ENCODE measurements at places on chromosomes 3 and 15.

GRCh38 chr3:25558121-25558520 lies 106.6 kb downstream of the TOP2B start:
- H3K4me3 ChIP-seq: no peak overlapping the region
- H3K27me3 ChIP-seq: no peaks in the 10 kb centered on the region
- DNase-seq: no peak
- no peak overlapping the region for H3K27ac ChIP-seq
- H3K4me1 ChIP-seq: no peaks in the 10 kb centered on the region

DNA sequence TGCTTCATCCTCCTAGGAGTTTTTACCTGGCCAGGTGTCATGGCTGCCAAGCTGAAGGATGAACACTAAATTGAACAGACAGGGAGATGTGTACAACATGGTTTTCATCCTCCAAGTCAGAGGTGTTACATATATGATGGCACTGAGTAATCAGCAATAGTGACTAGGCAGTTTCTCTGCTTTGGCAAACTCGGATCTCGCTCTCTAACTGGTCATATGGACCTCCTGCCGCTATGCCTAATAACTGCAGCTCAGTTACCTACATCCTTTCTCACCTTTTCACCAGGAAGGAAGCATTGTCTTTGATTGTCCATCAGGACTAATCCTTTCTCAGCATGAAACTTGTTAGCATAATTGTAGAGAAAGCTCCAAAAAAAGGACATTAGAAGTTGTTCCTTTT lies 175.9 kb upstream of the PLSCR5 start:
- no peak for DNase-seq
- no peaks in the 10 kb centered on the region for H3K27me3 ChIP-seq
- H3K27ac ChIP-seq: no peak overlapping the region
- H3K36me3 ChIP-seq: no peaks in the 10 kb centered on the region
- no peak overlapping the region for H3K4me3 ChIP-seq

DNA sequence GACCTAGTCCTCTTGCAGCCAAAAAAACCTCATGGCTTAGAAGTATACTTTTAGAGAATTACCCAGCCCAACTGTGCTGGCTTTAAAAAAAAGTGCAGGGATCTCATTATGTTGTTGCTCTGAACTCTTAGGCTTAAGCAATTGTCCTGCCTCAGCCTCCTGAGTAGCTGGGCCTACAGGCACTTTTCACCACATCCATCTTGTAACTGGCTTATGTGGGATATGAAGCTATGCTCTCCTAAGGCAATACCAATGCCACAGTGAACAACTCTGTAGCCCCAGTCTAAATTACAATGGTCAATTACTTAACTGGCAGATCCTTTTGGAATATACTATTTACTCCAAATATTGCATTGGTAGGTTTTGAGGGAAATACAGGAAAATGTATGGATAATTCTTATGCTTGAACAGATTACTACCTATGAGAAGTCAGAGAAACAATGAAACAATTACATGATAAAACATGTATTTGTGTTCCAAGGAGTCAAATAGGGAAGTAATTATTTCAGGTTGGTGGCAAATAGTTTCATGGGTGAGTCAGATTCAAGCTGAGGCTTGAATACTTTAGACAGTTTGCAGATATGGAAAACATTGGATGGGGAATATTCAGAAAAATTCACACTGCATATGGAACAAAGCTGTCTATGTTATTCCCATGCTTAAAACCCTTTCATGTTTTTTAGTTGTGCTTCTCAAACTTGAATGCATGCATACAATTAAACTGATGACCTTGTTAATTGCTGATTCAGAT lies 34.6 kb upstream of the GPR149 start:
- no peaks in the 10 kb centered on the region for H3K27me3 ChIP-seq
- no peak for DNase-seq
- no peaks in the 10 kb centered on the region for H3K4me1 ChIP-seq
- H3K36me3 ChIP-seq: no peaks in the 10 kb centered on the region
- H3K27ac ChIP-seq: no peak overlapping the region
- H3K4me3 ChIP-seq: no peak overlapping the region

GRCh38 chr3:119338754-119339153 lies 44.6 kb downstream of the ARHGAP31 start:
- DNase-seq: no peak
- no peak overlapping the region for H3K27ac ChIP-seq
- H3K36me3 ChIP-seq: no peaks in the 10 kb centered on the region
- H3K4me3 ChIP-seq: no peak overlapping the region
- no peaks in the 10 kb centered on the region for H3K27me3 ChIP-seq

DNA sequence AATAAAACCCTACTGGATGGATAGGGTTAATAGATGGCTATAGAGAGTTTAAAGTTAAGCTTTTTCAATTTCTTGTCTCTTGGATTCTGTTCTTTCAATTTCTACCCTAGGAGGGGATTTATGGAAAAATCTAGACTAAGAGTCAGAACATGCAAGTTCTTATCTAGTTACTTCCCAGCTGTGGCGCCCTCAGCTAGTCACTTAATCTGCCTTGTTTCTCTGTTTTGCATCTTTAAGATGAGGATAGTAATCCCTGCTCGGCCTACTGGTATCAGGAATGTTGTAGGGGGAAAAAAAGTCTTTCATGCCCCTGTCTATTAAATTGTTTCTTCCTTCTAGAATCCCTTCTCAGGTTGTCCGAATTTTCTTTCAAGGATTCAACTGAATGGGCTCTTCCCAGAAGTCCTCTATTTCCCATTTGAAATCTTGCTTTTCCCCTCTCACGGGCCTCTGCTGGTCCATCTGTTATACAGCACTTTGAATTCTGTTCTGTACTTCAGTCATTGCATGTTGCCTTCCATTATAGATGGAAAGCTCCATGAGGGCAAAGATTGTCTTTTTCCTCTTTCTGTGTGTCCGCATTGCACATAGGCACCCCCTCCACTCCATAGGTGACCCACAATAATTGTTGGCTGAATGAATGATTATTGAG lies 4.4 kb downstream of the KCTD6 start:
- no peaks in the 10 kb centered on the region for H3K27me3 ChIP-seq
- DNase-seq: no peak
- no peak overlapping the region for H3K4me3 ChIP-seq
- H3K36me3 ChIP-seq: no peaks in the 10 kb centered on the region
- H3K27ac ChIP-seq: no peak overlapping the region

DNA sequence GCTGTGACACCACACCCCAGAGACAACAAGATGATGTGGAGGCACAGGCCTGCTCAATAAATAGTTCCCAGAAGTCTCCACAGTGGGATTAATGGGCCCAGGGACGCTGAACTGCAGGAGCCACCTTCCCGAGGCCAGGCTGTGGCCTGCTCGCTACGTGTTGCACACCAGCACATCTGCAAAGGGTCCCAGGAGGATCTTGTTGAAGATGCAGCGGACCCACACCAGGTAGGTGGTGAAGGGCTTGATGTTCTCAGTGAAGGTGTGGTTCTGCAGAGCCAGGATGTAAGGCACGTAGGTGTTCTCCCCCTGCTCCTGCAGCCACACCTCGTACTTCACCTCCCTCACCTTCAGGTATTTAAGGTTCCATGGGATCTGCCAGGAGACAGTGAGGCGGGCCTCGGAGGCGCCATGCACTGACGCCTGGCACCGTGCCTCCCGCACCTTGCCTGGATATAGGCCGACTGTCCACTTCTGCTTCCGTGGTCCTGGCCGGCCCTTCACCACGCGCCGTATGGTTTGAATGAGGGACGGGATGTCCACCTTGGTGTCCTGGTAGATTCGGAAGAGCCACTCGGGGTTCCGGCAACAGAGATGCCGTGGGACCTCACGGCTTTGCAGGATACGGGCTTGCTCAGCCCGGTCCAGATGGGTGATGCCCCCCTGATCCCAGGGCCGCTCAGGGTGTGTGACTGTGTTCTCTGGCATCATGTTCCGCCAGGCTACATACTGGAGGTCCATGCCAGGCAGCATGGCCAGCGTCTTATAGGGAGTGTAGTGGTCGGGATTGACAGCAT lies 26.1 kb downstream of the POMGNT2 start:
- H3K27ac ChIP-seq: no peak overlapping the region
- H3K4me3 ChIP-seq: no peak overlapping the region
- H3K36me3 ChIP-seq: no peaks in the 10 kb centered on the region
- no peak for DNase-seq

GRCh38 chr15:31571676-31572075 lies 245.0 kb downstream of the KLF13 start:
- H3K27ac ChIP-seq: no peak overlapping the region
- no peak overlapping the region for H3K4me3 ChIP-seq
- no peaks in the 10 kb centered on the region for H3K27me3 ChIP-seq

DNA sequence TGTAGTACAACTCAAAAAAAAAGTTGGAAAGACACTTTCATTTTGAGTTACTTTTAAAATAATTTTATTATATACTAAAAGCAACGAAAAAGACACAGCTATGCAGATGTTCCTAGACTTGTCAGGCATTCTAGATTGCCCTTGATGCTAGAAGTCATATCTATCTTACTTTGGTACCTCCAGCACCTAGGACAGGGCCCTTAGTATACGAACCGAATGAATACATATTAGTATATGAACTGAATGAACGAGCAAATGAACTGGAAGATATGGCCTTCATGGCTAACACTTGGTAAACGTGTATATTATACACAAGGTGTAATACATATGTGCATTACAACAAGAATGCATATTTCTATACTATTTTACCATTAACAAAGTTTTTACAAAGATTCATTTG lies 24.1 kb downstream of the ATP13A5 start:
- H3K4me1 ChIP-seq: no peaks in the 10 kb centered on the region
- H3K36me3 ChIP-seq: no peaks in the 10 kb centered on the region
- no peaks in the 10 kb centered on the region for H3K27me3 ChIP-seq
- H3K27ac ChIP-seq: no peak overlapping the region
- no peak overlapping the region for H3K4me3 ChIP-seq
- no peak for DNase-seq

GRCh38 chr3:111595232-111595631 lies at the start of gene ZBED2:
Gene ZBED2 (minus strand): TSS chr3:111595346. CDS start chr3:111594201, 1,145 bp downstream.
- H3K27ac ChIP-seq: no peak within 1 kb of the TSS
- no peaks in the 10 kb centered on the region for H3K36me3 ChIP-seq
- no peaks in the 10 kb centered on the region for H3K4me1 ChIP-seq
- H3K27me3 ChIP-seq: no peaks in the 10 kb centered on the region
- DNase-seq: no peak

- no peaks in the 10 kb centered on the region for H3K27me3 ChIP-seq
- no peak overlapping the region for H3K27ac ChIP-seq
- no peak for DNase-seq
- H3K4me1 ChIP-seq: peaks cover 13% of the 10 kb centered on the region
- H3K36me3 ChIP-seq: no peaks in the 10 kb centered on the region
- H3K4me3 ChIP-seq: no peak overlapping the region
Observed at GRCh38 chr3:143596957-143597642, 251.2 kb downstream of the SLC9A9 start.

- H3K27ac ChIP-seq: no peak overlapping the region
- peaks cover 2% of the 10 kb centered on the region for H3K36me3 ChIP-seq
- H3K4me1 ChIP-seq: no peaks in the 10 kb centered on the region
- no peak for DNase-seq
Observed at GRCh38 chr15:88509964-88510363, 36.5 kb downstream of the DET1 start.

- no peaks in the 10 kb centered on the region for H3K4me1 ChIP-seq
- no peak for DNase-seq
- H3K36me3 ChIP-seq: no peaks in the 10 kb centered on the region
Observed at GRCh38 chr3:137709011-137709601, 55.0 kb upstream of the SOX14 start.

DNA sequence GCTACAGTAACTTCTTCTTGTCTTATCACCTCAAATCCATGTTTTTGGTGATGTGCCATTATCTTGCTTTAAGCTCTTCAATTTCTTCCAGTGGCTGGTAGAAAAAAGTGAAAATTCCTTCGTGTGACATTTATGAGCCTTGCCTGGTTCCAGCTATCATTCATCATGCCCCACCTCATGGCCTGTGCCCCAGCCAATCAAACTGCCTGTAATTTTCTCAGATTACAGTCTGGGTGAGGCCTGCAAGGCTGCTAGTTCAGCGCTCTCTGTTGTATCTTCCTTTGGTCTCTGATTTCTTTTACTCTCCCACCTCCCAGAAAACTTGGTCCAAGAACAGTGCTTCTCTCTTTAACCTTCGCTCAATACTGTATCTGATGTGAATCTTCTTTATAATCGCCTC lies 249.3 kb upstream of the ZNF717 start:
- H3K27me3 ChIP-seq: no peaks in the 10 kb centered on the region
- no peak overlapping the region for H3K27ac ChIP-seq
- H3K36me3 ChIP-seq: no peaks in the 10 kb centered on the region
- DNase-seq: no peak

DNA sequence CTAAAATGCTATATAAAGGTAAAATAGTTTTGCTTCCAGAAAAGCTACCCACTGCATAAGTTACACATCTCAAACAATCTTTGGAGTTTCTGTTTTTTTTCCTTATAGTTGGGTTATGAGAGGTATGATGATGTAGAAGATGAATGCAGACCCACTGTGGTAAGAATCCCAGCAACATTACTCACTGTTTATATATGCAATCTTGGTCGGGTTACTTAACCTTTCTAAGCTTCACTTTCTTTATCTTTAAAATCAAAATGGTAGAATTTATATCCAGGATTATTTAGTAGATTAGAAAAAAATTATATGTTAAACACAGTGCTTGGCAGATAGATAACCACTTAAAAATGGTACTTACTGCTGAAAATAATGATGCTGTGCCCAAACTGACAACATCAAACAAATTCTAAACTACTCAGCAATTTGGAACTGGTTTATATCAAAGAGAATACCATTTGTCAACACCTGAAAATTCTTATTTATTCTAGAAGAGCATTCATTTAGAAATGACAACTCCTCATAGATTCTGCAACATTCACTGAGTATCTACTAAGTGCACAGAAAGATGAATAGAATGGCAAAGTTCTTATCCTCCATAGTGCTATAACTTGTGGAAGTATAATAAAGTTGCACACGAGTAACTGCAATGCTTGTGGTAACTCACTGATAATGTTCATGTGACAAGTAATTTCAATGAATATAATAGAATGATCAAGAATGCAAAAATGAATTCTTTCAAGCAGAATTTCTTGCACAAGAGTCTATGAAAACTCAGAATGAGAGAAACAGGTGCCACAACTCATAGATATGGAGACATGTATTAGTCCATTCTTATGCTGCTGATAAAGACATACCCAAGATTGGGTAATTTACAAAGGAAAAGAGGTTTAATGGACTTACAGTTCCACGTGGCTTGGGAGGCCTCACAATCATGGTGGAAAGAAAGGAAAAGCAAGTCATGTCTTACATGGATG lies 129.0 kb upstream of the SLC7A14 start:
- H3K27me3 ChIP-seq: no peaks in the 10 kb centered on the region
- H3K4me1 ChIP-seq: no peaks in the 10 kb centered on the region
